ENCODE measurements at places on chromosomes 11 and 22.

GRCh38 chr11:119907122-119907851 is 178.3 kb upstream of the NECTIN1 start:
- no peak for DNase-seq

- DNase-seq: no peak
Measured at GRCh38 chr22:32127904-32128303, 31.2 kb downstream of the C22orf42 start.

DNA sequence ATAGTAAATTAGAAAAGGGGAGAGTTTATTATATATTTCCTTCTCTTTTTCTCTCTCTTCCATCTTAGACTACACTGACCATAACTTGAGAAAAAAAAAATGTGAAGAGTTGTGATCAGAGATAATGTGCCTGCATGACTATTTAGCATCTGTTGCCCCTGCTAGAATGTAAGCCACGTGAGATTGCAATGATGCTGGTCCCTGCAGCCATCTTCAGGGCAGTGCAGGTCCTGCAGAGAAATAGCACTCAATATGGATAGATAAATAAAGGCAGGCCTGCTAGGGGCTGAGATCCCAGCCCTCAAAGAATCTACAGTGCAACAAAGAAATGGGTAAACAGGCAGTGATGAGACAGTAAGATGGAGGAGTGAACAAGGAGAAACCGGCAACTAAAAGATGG is 7.8 kb upstream of the DKK3 start:
- DNase-seq: no peak

DNA sequence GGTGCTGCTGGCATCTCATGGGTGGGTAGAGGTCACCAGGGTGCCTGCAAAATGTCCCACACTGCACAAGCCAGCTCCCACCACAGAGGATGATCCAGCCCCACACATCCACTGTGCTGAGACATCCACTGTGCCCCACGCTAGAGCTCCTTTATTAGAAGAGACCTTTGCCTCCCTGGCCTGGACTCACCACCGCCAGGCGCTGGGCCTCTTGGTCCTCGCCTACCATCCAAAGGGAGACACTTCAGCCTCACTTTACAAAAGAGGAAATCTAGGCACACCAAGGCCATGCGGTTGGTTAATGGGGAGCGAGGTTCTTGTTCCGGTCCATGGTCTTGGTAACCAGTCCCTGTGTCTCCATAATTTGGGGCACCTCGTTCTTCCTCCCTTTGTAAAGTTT is 3.4 kb upstream of the ANO1 start:
- DNase-seq: no peak

DNA sequence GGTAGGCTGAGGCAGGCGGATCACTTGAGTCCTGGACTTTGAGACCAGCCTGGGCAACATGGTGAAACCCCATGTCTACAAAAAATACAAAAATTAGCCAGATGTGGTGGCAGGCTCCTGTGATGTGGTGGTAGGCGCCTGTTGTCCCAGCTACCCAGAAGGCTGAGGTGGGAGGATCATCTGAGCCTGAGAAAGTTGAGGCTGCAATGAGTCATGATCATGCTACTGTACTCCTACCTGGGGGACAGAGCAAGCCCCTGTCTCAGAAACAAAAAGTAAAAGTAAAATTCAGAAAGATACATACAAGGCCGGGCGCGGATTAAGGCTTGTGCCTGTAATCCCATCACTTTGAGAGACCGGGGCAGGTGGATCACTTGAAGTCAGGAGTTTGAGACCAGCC is 6.3 kb downstream of the LDHAL6A start:
- no peak for DNase-seq

DNA sequence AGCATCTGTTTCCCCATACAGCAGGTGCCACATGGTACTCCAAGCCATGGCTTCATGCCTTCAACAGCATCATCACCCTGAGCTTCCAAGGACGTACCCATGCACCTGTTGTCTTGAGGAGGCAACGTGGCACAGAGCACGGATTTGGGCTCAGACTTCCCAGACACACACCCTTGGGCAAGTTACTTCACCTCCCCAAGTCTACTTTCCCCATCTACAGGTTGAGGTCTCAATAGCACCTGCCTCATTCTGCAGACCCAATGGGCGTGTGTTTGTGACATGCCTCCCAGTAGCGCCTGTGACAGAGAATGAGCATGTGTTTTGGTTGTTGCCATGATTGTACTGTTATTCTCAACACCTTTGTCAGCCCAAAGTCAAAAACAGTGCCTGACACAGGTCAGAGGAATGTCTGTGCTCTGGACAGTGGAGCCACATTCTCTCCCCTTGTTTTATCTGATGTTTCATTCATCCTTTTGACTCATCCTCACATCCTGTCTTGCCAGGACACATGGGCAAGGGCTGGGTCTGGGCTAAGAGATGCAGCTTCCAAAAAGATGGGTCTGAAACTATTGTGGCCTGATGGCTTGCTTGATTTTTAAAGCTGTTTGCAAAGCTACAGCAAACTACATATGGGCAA is 53.4 kb upstream of the CCND1 start:
- DNase-seq: no peak

GRCh38 chr11:95699631-95700470 is 89.7 kb downstream of the FAM76B start:
- DNase-seq: no peak

GRCh38 chr11:92687724-92688123 is 281.7 kb upstream of the MTNR1B start:
- no peak for DNase-seq

- DNase-seq: no peak
Measured at GRCh38 chr22:30272781-30273601, 6.3 kb upstream of the OSM start.
